Activated naive CD8-positive, alpha-beta T cell treated with anti-CD3 and anti-CD28 coated beads, Interleukin-2, amount 10 ng/mL, durations not matched to agents 7 days and 5 days (primary cell): ENCODE measurements at places on chromosomes 1 and 21. TPM values are rescaled to one million over a fixed set of nuclear protein-coding genes. Genes with fewer than 3 reads are reported as not detected.

DNA sequence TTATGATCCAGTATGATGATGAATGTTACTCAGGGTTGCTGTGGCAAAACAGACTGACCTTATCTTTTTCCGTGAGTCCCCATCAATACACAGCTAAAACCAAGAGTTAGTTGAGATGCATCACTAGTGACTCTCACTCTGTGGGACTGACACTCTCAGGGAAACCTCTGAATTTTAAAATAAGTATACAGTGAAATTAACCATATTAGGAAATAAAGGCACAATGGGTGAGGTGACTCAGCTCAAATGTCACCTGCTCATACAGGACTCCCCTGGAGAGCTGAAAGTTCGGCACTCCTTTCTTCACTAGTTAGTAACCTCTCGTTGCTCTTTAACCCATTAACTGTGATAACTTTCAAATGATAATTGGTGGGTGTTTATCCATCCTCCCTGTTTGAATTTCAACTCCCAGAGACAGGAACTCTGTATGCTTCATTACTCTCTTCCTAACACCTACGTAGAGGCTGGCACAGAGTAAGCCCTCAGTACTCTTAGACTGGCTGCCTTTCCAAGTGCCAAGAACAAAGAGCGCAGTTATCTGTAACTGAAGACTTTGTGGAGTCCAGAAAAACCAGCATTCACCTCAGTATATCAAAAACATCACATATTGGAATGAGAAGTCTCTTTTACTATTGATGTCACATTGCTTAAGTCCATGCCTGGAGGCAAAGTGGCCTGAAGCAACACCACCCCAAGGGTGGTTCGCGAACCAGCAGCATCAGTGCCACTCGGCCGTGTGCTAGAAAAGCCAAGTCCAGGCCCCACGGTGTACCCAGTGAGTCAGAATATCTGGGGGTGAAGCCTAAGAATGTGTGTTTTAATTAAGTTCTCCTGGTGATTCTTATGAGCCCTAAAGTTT is 91.1 kb downstream of the NIBAN1 start:
- no peaks in the 10 kb centered on the region for H3K27me3 ChIP-seq
- peaks cover 24% of the 10 kb centered on the region for H3K36me3 ChIP-seq
- H3K4me1 ChIP-seq, result no peaks in the 10 kb centered on the region
- H3K4me3 ChIP-seq, result no peak overlapping the region
- DNase-seq, result no peak

DNA sequence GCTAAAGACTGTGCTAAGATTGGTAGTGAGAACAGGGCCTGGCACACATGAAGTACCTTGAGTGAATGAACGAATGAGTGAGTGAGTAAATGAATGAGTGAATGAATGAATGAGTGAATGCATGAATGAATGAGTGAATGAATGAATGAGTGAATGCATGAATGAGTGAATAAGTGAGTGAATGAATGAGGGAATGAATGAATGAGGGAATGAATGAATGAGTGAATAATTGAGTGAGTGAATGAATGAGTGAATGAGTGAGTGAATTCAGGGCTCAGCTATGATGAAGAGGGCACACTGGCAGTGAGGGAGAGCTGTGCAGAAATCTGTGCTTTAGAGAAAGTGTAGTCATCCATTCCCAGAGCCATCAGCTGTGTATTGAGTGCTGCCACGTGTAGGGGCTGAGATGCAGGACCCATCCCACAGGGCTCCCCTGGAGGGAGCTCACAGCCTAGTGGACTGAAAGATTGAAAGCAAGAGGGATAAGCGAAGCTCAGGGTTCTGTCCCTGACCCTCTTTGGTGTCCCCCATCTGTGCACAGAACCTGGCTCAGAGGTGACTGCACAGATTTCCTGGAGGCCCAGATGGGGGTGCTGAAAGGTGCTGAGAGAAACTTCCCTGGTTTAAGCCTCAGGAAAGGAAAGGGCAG is 217.9 kb upstream of the VAMP3 start:
- peaks cover 10% of the 10 kb centered on the region for H3K27me3 ChIP-seq
- H3K4me3 ChIP-seq, result no peak overlapping the region
- H3K27ac ChIP-seq, result peak overlapping the region; percentile 26
- no peaks in the 10 kb centered on the region for H3K36me3 ChIP-seq
- DNase-seq, result no peak

The DNAJC28 gene
- total RNA-seq, result 1.5 TPM

The SLC5A9 gene
- total RNA-seq, result not detected

The CCDC24 gene
- 1.3 TPM for total RNA-seq

The FCRL4 gene
- total RNA-seq, result not detected

The TLR5 gene
- 1.8 TPM for total RNA-seq
